Stimulated activated CD4-positive, alpha-beta T cell treated with anti-CD3 and anti-CD28 coated beads, Interleukin-1b, Interleukin-23, amount 100 ng/mL, for 1 hour (primary cell): ENCODE measurements at places on chromosomes 1 and 21.

DNA sequence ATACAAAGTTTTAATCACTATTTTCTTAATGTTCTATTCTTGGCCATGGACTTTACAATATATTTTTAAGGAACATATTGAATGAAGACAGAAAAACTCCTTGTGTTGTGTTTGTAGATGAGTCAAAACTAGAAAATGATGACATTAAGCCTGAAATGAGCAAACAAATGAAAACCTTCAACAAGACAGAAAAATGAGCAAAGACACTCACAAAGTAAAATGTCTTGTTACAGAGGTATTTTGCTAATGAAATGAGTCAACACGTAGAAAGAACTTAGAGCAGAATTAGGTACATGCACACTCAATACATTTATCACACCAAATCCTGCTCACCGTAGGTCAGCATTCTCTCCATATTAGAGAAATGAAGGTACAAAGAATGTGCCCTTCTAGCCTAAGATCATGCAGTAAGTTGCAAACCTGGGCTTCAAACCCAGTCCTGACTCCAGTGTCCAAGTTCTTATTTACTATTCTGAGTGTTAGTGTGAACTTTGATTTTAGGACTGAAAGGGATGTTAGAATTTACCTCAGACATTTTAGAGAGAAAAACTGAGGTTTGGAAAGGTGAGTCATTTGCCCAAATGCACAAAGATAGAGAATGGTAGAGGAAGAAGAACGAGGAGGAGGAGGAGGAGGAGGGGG is 133.9 kb upstream of the SGIP1 start:
- DNase-seq, result no peak

DNA sequence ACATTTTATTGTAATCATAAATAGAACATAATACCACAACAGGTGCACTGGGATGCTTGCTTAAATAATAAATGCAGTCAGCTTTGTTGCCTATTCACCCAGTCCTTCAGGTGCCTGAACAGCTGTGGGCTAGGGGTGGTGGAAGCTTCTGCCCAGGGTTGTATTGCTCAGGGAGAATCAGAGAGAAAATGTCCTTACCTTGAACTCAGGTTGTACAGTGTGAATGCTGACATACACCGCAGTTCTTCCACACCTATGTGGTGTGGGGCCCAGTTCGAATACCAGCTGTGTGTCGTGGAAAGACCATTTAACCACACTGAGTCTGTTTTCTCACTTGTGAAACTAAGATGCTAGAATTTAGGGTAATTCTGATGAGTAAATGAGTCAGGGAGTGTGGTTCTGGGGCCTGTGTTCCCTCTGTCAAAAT is 115.7 kb upstream of the ATP1A1 start:
- DNase-seq, result no peak

DNA sequence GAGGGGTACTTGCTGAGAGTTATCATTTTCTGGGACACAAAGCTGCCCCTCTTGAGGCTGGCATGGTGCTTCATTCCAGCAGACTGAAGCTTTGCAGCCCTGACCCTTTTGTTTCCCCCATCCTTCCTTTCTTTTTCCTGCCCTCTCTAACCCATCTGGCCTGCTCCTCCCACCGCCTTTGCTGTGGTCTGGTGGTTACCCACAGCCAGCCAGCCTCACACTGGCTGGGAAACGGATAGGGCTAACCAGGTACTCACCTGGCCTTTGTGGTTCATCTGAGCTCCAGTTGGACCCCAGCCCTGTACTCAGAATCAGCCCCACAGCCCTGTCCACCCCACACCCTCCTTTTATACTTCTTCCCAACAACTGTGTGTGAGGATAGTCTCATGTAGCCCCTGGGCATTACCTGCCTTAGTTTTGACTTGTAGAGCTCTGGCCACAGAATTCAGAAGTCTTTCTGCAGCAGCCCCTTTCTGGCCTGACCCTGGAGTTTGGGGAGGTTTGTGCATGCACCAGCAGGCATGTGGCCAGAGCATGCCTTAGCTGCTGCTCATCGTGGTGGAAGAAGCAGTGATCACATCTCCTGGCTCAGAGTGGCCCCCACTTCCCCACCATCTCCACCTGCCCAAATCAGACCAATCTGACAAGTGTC is 138.0 kb downstream of the TRABD2B start:
- DNase-seq, result no peak

- DNase-seq, result no peak
Measured at GRCh38 chr1:240194120-240194519, 102.4 kb downstream of the FMN2 start.

GRCh38 chr1:234716908-234717375 is 107.0 kb upstream of the IRF2BP2 start:
- DNase-seq, result no peak

DNA sequence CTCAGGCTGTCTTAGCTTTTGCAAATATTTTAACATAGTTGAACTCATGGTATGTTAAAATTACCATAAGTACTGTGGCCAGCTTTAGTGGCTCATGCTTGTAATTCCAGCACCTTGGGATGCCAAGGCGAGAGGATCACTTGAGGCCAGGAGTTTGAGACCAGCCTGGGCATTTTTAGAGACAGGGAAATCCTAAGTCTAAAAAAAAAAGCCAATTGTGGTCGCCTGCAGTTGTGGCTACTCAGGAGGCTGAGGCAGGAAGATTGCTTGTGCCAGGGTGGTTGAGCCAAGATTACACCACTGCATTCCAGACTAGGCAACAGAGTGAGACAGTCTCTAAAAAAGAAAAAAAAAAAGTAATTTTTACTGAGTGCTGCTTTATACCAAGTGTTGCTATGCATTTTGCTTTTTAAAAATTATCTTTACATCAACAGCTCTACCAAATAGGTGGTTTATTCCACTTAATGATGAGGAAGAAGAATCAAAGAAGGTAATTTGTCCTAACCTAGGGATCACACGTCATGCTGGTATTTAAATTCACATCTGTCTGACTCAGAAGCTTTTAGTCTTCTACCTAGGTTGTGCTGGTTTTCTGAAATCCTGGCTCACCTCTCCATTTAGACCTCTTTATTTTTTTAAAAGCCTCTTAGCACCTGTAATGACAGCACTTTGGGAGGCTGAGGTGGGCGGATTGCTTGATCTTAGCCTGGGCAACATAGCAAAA is 16.8 kb downstream of the PPP1R12B start:
- DNase-seq, result no peak

GRCh38 chr1:209791920-209792319 is 7.6 kb upstream of the C1orf74 start:
- no peak for DNase-seq

DNA sequence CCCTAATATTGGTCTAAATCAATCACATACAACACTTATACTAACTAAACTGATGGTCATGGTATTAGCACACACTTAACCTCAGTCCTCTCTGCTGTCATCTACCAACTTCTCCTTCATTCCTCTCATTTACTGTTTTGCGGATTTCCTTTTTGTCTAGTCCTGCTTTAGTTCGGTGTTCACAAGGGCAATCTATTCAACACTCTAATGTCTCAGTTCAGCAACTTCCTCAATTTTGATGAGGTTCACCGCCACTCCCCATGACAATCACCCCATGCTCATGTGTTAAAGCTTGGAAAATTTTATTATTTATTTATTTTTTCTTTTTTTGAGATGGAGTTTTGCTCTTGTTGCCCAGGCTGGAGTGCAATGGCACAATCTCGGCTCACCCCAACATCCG is 301.1 kb downstream of the PTPRC start:
- DNase-seq, result no peak

- DNase-seq, result no peak
Measured at GRCh38 chr1:225737866-225738265, 39.8 kb upstream of the SRP9 start.

DNA sequence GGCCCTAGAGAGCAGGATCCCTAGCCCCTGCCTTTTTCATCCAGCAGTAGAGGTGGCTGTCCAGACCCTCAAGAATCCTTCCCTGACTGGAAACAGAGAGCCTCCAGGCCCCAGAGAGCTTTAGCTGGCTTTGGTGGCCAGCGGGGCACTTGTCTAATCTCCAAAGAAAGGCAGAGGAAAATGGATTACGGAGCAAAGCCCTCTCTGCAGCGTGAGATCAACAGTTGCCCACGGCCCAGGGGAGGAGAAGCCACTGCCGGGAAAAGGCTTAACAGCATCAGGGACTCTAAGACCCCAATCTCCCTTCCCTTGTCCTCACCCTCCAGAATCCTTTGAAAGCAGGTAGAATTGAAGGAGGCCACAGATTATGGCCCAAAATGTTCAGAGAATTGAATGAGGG is 35.8 kb upstream of the GRIK3 start:
- DNase-seq, result no peak

- no peak for DNase-seq
Measured at GRCh38 chr1:87155170-87155569, 173.5 kb upstream of the LMO4 start.

DNA sequence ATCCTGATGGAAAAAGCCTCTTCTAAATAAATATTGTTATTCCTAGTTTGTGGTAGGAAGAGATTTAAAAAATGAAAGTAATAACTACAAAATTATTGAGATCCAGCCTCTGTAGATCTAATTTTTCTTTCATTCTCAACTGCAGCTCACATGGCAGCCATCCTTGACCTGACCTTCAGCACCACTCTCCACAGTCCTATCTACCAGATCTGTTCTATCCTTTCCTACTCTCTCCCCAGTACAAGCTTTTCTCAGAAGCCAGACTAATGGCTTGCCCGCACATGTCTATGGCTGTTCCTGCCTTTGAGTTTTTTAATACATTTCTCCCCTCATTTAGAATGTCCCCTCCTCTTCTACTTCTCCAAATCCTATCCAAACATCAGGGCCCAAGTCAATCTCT is 51.5 kb downstream of the MACO1 start:
- no peak for DNase-seq

- no peak for DNase-seq
Measured at GRCh38 chr1:10556430-10557005, 81.8 kb downstream of the PEX14 start.

DNA sequence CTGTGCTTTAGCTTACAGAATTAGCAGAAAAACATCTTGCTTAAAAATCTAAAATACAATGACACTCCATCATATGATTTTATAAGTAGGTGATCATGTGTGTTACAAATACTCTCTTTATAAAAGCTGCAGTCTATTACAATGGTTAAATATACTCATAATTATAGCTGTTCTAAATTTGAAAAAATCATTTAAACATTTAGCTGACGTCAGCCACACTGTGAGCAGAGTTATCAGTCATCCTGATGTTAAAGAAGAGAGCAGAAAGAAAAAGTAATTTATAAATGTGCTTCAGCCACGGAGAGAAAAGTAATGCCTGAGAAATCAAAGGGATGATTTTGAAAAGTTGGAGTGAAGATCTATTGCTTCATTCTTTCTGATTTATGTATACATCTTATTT is 1325.9 kb upstream of the B3GALT2 start:
- DNase-seq, result no peak

DNA sequence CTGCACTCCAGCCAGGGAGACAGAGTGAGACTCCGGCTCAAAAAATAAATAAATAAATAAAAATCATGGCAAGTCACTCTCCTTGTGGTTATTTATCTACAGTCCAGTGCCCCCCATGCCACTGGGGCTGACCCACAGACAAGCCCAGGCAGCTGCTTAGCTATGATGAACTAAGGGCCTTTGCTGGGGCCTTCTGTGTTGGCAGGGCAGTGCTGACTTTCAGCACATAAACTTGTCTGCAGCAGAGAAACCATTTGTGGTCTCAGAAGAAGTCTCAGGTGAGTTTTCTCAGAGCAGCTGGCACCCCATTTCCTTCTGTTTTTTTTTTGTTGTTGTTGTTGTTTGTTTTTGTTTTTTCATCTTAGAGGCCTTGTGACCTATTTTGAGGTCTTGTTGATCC is 20.9 kb upstream of the CFHR4 start:
- DNase-seq, result no peak

DNA sequence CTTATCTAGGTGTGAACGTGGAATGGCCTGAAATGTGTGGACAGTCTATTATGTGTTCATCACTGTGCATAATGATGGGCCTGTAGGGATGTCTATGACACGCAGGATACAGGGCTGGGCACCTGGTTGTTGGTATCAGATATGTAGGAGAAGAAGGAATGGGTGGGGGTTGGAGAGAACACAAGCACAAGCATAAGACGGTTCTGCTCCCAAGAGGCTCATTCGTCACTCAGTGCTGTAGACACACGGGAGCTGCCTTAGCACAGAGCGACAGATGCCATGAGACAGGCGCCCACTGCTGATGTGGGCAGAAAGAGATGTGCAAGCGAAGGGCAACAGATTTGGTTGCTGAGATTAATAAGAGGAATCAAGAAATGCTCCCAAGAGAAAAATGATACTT is 256.2 kb downstream of the DISC1 start:
- DNase-seq, result no peak

GRCh38 chr1:147647796-147648633 is 22.3 kb downstream of the ACP6 start:
- DNase-seq, result no peak

GRCh38 chr21:32270748-32271147 is 8.1 kb downstream of the MIS18A start:
- DNase-seq, result no peak

DNA sequence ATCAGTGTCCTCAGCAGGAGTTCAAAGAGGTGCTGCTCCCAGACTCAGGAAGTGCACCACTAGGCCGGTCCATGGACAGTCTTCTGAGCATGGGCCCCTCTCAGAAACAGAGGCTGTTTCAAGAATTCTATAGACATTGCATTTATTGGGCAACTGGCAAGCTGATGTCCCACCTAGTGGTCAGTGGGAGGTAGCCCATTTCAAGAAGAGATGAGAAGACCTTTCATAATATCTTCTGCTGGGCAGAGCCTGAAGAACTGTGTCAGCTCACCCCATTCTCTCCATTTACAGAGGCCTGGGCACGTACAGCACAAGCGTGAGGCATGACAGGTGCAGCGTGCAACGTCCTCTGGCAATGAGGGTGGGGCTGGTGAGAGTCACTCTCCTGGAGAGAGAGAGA is 216.0 kb downstream of the DYRK1A start:
- DNase-seq, result no peak

DNA sequence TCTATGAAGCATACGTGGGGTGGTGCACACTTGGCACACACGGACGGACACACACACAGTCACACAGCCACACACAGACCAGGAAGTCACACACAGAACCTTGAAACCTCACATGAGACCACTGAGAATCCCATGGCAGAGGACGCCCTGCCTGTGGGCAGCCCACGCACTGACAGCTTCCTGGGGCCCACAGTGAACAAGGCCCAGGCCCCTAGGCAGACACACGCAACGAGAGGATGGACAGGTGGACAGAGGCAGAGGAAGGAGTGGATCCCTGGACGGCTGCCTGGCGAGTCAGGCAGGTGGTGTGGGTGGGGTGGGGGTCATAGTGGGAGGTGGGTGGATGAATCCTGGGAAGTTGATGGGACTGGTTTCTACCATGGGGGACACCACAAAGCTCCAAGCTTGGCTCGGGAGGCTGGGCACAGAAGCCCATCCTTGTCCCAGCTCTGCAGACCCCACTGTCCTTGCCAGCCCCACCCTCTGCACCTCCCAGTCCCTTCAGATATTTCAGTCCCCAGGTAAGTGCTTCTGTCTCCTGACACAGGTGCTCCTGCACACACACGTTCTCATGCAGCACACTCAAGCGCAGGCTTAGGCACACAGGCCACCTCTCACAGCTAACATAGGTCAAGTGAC is 49.1 kb downstream of the WNT9A start:
- DNase-seq, result no peak
